Body of pancreas (tissue), 4 donors: ENCODE measurements at places on chromosomes 16 and 17. TPM values are rescaled to one million over a fixed set of nuclear protein-coding genes. Genes with fewer than 3 reads are reported as not detected.

The ZFPM1 gene
- total RNA-seq, result 11.4 TPM

The RNF157 gene
- total RNA-seq, result 29.3 TPM

The SEZ6L2 gene
- 19.2 TPM for total RNA-seq

The MMP15 gene
- total RNA-seq, result 22.3 TPM

The MOSMO gene
- total RNA-seq, result 13.2 TPM

The TBC1D3K gene
- not detected for total RNA-seq

The FLYWCH2 gene
- total RNA-seq, result 23.6 TPM

The PLD6 gene
- 3.6 TPM for total RNA-seq

The TACO1 gene
- 9.3 TPM for total RNA-seq

The SLFN12L gene
- total RNA-seq, result 1.6 TPM

The ABI3 gene
- total RNA-seq, result 6.3 TPM

GRCh38 chr17:42659079-42659931 is at the start of gene TUBG2:
Gene TUBG2 (plus strand): TSS chr17:42659284. CDS start chr17:42659504, 220 bp downstream.
- peak within 1 kb of the TSS; percentile 30 for H3K4me3 ChIP-seq
- DNase-seq, result peak; percentile 92

- no peak overlapping the region for H3K27ac ChIP-seq
- DNase-seq, result no peak
- H3K36me3 ChIP-seq, result no peaks in the 10 kb centered on the region
- H3K4me3 ChIP-seq, result no peak overlapping the region
- H3K4me1 ChIP-seq, result no peaks in the 10 kb centered on the region
Observed at GRCh38 chr17:81132197-81132540, 33.1 kb upstream of the PVALEF start.

DNA sequence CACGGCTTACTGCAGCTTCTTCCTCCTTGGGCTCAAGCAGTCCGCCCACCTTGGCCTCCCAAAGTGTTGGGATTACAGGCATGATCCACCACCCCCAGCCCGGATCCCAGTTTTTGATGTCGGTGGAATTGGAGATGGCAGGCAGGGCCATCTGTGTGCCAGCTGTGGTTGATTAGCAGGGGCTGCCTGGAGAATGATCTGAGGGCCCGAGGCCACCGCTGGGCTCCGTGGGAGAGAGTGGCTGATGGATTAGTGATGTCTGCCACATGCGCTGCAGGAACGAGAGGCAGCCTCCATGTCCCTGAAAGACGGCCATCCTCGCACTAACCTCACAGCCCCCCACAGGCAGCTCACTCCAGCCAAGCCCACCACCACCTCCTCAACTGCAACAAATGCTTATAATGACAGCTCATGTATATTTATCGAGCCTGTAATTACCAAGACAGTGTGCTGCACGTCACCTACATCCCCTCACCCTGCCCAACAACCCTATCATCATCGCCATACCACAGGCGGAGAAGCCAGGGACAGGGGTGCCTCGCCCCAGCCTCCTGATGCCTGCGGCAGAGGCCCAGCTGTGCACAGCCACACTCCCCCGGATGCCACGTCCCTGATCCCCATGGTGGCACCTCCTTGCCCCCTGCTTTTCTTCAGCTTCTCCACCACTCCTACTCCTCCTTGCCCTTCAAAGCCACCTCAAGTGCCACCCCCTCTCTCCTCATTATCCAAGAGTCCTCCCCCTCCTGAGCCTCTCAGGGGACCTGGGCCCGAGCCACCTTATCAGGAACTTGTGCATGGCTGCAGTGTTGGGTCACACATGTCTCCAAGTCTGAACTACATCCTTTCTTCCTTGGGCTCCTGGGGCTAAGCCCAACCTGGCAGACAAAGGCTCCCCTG is 33.2 kb downstream of the ACTG1 start:
- H3K4me1 ChIP-seq, result peaks cover 43% of the 10 kb centered on the region
- H3K27ac ChIP-seq, result no peak overlapping the region
- H3K36me3 ChIP-seq, result no peaks in the 10 kb centered on the region
- DNase-seq, result no peak
- H3K4me3 ChIP-seq, result no peak overlapping the region

GRCh38 chr17:44314031-44314430 is 5.6 kb downstream of the RUNDC3A start:
- DNase-seq, result no peak
- no peak overlapping the region for H3K27ac ChIP-seq
- H3K27me3 ChIP-seq, result no peaks in the 10 kb centered on the region
- no peak overlapping the region for H3K4me3 ChIP-seq
- H3K36me3 ChIP-seq, result no peaks in the 10 kb centered on the region

DNA sequence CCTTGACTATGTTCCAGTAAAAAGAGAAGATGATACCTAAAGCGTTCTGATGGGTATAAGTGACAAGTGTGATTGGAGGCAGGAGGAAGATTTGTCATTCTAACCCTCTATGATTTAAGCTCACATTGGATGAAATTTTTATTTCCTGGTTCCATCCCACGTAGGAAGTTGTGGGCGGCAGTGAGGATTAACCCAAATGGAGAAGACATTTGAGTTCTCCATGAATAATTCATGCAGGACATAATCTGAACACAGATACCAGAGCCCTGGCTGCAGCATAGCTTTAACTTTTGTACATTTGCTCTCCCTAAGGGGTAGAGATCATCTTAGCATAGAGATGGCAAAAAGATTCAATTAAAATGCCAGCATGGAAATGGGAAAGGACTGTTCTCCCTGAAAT is 146.3 kb downstream of the SLC39A11 start:
- no peaks in the 10 kb centered on the region for H3K27me3 ChIP-seq
- H3K4me1 ChIP-seq, result no peaks in the 10 kb centered on the region
- H3K4me3 ChIP-seq, result no peak overlapping the region
- no peak overlapping the region for H3K27ac ChIP-seq
- no peaks in the 10 kb centered on the region for H3K36me3 ChIP-seq

- H3K27me3 ChIP-seq, result no peaks in the 10 kb centered on the region
- H3K36me3 ChIP-seq, result no peaks in the 10 kb centered on the region
- H3K4me3 ChIP-seq, result no peak overlapping the region
- H3K27ac ChIP-seq, result no peak overlapping the region
- no peak for DNase-seq
Observed at GRCh38 chr16:55000595-55000994, 69.9 kb downstream of the IRX5 start.

DNA sequence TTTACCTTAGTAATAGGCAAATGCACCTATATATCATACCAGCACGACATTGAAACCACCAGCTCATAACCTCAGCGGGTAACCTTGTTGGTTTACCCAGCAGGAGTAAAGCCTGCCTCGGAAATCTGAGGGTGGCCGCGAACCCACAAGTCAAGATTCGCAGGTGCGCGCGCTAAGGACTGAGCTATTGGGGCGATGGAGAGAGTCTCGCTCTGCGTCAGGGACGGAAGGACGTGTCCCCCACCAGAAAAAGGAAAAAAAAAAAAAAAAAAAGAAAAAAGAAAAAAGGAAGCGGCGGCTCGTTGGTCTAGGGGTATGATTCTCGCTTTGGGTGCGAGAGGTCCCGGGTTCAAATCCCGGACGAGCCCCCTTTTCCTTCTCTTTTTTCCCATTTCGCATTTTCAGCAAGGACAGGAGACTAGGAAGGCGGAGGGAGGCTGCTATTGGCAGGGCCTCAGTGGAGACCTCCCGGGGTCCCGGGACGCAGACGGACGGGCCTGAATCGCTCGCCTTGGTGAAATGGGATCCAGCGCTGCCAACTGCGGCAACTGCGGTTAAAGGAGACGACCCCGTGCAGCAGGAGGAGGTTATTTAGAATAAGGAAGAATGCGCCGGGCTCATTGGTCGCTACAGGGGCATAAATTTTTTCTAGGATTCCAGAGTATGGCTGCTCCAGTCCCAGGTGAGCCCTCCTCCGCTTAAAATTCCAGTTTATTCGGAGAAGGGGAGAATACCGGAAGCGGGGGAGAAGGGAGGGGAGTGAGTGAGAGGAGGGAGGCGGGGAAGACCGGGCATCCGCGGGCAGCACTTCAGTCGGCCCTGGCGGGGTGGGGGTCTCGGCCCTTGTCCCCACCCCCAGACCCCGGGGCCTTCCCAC is at the start of gene OR1F1:
OR1F1 (plus strand) TSS at position 407 of the 877 bp plus-strand sequence.
- H3K4me3 ChIP-seq, result no peak within 1 kb of the TSS
- no peak for DNase-seq
- H3K27me3 ChIP-seq, result peaks cover 62% of the 10 kb centered on the region
- H3K36me3 ChIP-seq, result no peaks in the 10 kb centered on the region
- H3K27ac ChIP-seq, result no peak within 1 kb of the TSS
- H3K4me1 ChIP-seq, result peaks cover 24% of the 10 kb centered on the region

DNA sequence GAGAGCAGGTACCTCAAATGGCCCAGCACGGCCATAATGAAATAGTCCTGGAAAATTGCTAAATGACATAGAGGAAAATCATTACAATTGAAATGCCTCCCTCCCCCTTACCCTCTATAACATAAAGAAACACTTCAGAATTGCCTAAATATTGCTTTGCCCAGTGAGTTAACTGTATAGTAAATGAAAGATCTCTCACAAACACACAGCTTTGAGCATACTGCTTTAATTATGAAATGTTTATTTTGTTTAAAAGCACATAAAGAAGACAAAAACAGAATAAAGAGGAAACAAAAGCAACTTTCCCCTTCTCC is 9.3 kb upstream of the ADAMTS18 start:
- H3K27me3 ChIP-seq, result no peaks in the 10 kb centered on the region
- H3K4me1 ChIP-seq, result no peaks in the 10 kb centered on the region
- no peak for DNase-seq
- H3K4me3 ChIP-seq, result no peak overlapping the region
- no peaks in the 10 kb centered on the region for H3K36me3 ChIP-seq

- H3K36me3 ChIP-seq, result no peaks in the 10 kb centered on the region
- DNase-seq, result no peak
- no peaks in the 10 kb centered on the region for H3K4me1 ChIP-seq
- H3K4me3 ChIP-seq, result no peak overlapping the region
- no peaks in the 10 kb centered on the region for H3K27me3 ChIP-seq
- no peak overlapping the region for H3K27ac ChIP-seq
Observed at GRCh38 chr17:35523296-35523695, 14.2 kb downstream of the SLFN12L start.

DNA sequence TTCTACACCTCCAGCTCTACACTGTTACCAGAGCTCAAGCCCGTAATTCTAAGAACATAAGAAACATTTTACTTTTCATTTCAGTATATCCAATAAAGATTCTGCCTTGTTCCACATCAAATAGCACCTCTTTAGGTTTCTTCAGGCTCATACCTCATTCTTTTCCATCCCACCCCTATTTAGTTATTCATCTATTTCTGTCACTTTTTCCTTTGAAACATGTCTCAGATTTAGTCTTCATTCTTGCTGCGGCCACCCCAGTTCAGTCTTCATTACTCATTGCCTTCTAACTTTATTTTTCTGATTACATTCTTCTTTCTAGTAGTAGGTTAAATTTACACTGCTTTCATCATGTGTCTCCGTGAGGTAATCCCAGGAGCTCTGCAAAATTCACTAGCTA is 33.5 kb downstream of the PPM1E start:
- H3K27me3 ChIP-seq, result no peaks in the 10 kb centered on the region
- no peak overlapping the region for H3K4me3 ChIP-seq

GRCh38 chr16:81384006-81384405 is 60.6 kb upstream of the CMIP start:
- H3K36me3 ChIP-seq, result no peaks in the 10 kb centered on the region
- no peaks in the 10 kb centered on the region for H3K27me3 ChIP-seq
- no peak for DNase-seq
- H3K4me1 ChIP-seq, result no peaks in the 10 kb centered on the region
- H3K4me3 ChIP-seq, result no peak overlapping the region
- H3K27ac ChIP-seq, result no peak overlapping the region

- no peak overlapping the region for H3K4me3 ChIP-seq
- DNase-seq, result no peak
- no peaks in the 10 kb centered on the region for H3K27me3 ChIP-seq
Observed at GRCh38 chr16:47672475-47672874, 211.3 kb downstream of the PHKB start.
